Stimulated activated CD4-positive, alpha-beta T cell treated with anti-CD3 and anti-CD28 coated beads, TNF-alpha, amount 100 ng/mL, for 48 hours (primary cell): ENCODE measurements at places on chromosomes 4 and X.

- DNase-seq = no peak
Observed at GRCh38 chr4:90027565-90027964, 99.6 kb upstream of the CCSER1 start.

GRCh38 chr4:26854701-26855100 lies 5.9 kb upstream of the STIM2 start:
- no peak for DNase-seq

- DNase-seq = no peak
Observed at GRCh38 chr4:7828793-7829301, 110.8 kb downstream of the AFAP1 start.

GRCh38 chrX:5644776-5645175 lies 583.9 kb downstream of the NLGN4X start:
- no peak for DNase-seq

- no peak for DNase-seq
Observed at GRCh38 chrX:129793604-129794191, 13.9 kb downstream of the SASH3 start.

DNA sequence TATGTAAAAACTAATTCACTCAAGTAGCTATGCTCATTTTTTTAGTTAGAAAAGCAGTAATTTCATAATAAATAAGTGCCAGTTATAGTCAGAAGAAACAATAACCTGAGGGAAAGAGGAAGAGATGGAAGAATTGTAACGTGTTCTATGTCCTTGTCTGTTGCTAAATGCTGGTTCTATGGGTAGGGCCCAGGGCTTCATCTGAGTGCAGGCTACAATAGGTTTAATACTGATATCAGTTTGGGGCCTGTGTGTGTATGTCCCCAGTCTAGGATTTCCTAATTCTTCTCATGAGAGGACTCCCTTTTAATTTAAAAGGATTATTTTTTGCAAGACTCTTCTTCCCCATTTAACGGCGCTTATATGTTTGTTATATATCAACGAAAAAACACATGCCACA lies 3.3 kb upstream of the EREG start:
- DNase-seq = no peak

DNA sequence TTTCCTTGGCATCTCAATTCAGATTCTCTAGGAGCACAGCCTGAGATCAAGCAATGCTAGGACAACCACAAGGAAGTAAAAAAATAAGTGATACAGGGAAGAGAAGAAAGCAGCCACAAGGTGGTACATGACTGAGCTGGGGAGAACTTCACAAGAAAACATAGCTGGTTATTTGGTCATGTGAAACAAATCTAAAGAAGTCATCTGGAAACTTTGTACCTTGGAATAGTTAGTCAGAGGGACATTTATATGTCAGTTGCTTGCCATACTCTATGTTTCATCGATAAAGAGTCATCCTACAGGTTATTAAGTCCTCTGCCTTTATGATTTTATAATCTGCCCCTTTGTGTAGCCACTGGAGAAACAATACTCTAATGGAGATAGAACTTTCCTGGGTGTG lies 575.1 kb downstream of the IL15 start:
- no peak for DNase-seq

DNA sequence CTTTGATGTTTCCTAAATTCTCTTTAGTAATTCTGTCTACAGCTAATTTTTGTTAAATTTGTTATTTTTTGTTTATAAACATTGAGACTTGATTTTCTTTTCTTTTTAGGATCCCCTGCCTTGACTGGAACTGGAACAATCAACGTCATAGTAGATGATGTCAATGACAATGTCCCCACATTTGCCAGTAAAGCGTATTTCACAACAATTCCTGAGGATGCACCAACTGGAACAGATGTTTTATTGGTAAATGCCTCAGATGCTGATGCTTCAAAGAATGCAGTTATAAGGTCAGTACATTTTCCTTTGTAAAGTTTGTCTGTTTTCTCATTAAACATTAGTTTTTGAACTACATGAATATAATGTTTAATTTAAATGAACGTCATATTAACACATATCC lies 119.4 kb downstream of the FAT4 start:
- no peak for DNase-seq

GRCh38 chrX:131199091-131199490 lies 90.0 kb downstream of the IGSF1 start:
- DNase-seq = no peak

- DNase-seq = no peak
Observed at GRCh38 chrX:47226071-47226470, 6.7 kb upstream of the USP11 start.

GRCh38 chr4:81632581-81633299 lies 161.0 kb upstream of the RASGEF1B start:
- no peak for DNase-seq

DNA sequence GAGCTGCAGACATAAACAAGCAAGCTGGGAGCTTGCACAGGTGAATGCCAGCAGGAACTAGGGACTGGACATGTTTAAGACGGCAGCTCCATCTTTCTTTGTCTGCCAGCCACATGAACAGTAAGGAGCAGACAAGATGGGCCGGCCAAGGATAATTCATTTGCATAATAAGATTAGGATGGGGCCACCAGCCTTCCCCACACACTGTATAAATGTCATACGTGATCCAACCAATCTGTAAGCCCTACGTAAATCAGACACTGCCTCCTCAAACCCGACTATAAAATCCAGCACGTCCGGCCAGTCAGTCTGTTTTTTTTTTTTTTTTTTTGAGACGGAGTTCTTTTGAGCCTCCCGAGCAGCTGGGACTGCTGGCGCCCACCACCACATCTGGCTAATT lies 75.6 kb upstream of the BOD1L1 start:
- DNase-seq = no peak

DNA sequence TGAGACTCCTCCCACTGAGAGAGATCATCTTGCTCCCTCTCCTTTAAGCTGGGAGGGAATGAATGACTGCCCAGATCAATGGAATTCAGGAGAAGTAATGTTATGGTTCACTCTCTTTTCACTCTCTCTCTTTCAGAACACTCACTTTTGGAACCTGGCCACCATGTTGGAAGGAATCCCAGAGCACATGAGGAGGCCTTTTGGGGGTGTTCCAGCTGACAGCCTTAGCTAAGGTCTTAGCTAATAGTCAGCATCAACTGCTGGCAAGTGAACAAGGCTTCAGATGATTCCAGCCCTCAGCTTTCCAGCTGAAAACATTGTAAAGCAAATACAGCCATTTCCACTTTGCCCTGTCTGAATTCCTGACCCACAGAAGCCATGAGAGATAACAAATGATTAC lies 124.0 kb upstream of the CLNK start:
- no peak for DNase-seq

- no peak for DNase-seq
Observed at GRCh38 chr4:69765751-69766150, 5.3 kb upstream of the SULT1B1 start.

DNA sequence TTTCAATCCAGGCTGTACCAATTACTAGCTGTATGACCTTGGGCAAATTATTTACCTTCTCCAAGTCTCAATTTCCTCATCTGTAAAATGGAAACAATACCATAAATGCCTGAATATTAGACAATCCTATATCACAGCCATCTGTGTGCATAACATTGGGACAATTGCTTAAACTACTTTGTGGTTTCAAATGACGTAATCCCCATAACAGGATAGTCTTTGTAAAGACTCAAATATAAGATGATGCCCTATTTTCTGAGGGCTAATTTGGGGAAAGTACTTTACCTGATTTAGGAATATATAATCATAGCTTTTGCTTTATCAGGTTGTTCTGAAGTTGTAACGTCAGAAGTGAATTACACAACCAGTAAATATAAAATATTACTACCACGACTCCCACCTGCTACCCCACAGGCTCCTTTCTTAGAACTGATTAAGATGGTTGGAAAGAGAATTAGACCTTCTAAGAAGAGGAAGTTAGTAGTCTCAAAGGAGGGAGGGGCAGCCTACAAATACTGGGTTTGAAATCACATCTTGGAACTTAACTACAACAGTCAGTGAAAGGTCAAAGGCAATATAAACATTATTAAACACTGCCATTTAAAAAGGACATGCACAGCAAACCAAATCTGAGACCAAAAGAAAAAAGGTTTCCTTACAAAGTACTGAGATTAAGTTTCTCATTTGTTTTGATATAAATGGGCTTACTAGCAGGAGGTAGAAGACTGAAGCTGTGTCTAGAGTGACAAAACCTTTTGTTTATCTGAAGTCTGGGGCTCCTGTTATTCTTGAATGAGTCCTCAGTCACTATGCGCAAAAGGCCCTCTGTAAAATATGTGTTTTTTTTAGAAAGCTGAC lies 215.0 kb downstream of the SCFD2 start:
- DNase-seq = no peak

DNA sequence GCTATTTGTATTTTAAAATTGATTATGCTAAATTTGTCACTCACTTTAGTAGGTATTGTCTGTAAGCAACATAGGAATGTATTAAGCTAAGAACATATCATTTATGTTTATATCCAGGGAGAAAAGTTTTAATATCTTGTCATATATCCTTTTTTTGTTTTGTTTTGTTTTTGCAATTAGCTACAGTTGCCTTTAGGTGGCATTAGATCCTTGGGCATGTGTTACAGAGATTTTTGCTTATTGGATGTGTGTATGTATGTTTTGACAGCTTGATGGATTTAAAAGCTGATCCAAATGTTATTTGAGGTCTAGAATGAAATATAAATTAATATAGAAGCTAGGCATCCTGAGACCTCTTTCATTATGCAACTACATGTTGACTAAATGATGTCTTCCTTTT lies 36.1 kb upstream of the OTUD4 start:
- no peak for DNase-seq

DNA sequence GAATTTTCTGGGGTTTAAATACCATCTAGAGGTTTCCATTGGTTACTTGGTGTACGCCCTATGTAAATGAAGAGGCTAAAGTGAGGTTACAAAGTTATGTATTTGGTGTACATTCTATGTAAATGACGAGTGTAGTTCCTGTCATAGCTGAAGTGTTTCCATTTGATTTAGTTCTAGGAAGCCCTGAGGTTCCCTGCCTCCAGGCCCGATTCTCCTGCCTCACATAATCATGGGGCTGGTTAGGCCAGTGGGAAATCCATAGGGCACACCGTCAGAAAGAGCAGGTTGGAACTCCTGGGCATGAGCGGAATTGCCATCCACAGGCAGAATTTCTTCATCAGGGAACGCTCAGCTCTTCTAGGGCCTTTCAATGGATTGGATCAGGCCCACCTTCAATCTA lies 24.2 kb upstream of the HOPX start:
- no peak for DNase-seq

- DNase-seq = no peak
Observed at GRCh38 chrX:135170877-135171519, at the start of gene CT55. CT55 (minus strand) TSS chrX:135171398; CDS start chrX:135171171, 227 bp downstream.

GRCh38 chrX:4094926-4095325 lies 381.5 kb upstream of the PRKX start:
- no peak for DNase-seq

- DNase-seq = no peak
Observed at GRCh38 chr4:107603430-107603829, 116.6 kb downstream of the PAPSS1 start.

- DNase-seq = no peak
Observed at GRCh38 chrX:129721870-129722269, 16.9 kb upstream of the XPNPEP2 start.

DNA sequence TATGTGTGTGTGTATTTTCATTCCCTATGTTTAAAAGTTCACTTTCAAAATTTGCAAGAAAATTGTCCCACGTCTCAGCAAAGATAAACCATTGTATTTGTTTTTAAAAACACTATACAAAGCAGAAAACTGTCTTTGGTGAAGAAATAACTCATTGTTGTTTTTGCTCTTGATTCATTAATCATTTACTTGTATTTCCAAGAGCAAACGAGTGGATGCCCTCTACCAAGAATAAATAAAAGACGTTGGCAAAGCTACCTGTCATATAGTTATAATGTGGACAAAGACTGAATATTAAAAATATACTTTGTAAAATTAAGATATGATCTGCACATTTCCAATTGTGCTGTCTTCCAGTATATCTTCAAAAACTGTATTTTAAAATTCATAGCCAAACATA lies 210.9 kb upstream of the NDST3 start:
- DNase-seq = no peak

DNA sequence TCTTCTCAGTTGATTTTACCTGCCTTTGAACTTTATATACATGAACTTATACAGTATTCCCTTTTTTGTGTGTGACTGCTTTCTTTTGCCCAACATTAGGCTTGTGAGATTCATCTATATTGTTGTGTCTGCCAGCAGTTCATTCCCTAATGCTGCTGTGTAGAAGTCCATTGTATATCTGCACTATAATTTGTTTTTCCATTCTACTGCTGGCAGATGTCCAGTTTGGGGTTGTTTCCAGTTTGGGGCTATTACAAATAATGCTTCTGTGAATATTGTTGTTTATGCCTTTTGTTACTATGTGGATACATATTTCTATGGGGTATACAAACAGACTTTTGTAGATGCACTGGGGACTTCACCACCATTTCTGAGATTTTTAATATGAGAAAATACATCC lies 268.4 kb downstream of the DCTD start:
- DNase-seq = no peak

DNA sequence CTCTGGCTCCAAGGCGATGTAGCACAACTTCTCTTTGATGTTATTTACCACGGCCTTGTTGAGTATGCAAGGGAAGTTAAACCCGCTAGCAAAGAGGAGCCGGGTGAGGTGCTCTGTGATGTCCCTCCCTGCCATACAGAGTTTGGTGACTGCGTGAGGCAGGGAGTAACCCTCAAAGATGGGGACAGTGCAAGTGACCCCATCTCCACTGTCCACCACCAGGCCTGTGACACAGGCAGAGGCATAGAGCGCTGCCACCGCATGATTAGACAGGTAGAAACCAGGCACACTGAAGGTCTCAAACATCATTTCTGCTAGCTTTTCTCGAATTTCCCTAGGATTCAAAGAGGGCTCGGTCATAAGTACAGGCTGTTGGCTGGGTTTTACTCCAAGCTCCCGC lies 677 bp downstream of the ACTRT1 start:
- no peak for DNase-seq
